ENCODE measurements at places on chromosomes 13 and 19.

DNA sequence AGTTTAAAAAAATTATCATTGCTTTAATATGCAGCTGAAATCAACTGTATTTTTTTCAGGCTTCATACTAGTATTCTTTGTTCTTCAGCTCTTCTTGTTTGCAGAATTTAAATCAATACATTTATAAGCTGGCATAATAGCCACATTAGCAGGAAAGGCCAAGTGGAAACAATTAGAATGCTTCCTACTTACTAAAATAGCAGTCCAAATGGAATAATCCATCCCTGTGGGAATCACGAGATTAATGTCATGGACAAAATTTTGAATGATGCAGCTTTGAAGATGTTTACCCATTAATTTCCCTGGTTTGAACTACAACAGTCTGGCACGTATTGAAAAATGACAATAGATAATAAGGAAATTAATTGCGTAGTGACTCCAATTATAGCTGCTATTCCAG, 2650.8 kb downstream of the PCDH9 start:
- DNase-seq: no peak

- no peak for DNase-seq
These were observed 316.9 kb upstream of the TSHZ3 start for GRCh38 chr19:31666126-31666525.

- DNase-seq: no peak
These were observed 846 bp downstream of the RPL13A start for GRCh38 chr19:49488046-49488862.

- no peak for DNase-seq
These were observed 29.2 kb downstream of the CLEC4M start for GRCh38 chr19:7792281-7792680.

GRCh38 chr19:30135093-30135757, 193.2 kb downstream of the URI1 start:
- no peak for DNase-seq

DNA sequence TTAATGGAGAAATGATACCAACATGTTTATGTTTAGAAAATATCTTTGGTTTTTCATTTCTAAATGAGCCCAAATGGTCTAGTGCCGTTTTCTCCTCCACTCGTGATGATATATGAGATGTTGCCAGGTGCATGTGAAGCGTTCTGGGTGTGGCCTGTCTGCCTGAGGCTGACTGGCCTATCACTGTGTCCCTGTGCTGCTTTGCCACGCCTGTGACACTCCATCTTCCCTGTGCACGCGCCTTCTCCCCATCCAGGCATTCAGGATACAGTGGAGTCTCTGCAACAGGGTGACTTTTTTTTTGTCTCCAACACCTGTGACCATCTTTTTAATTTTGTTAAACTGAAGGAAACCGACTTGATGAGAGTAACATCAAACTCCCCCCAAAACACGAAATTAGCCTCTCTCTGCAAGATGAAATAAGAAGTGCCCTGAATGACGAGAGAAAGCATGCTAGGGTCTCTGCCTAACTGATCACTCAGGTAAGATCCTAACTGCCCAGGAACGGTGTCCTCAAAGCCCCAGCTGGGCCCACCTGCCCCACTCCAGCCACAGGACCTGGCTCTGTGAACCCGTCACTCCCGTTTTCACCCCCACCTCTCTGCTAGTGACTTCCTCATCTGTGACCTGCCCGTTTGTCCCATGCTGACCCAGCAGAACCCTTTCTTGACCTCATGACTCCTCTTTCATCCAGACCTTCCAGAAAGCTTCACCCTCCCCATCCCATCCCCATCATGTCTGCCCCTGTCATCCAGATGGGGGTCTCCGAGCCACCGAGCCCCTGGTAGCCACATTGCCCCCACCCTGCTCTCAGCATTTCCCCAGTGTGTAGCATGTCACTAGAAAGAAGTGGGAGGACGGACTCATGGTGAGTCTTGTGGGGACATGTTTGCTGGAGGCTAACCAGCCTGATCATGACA, 33.2 kb upstream of the TFDP1 start:
- no peak for DNase-seq

DNA sequence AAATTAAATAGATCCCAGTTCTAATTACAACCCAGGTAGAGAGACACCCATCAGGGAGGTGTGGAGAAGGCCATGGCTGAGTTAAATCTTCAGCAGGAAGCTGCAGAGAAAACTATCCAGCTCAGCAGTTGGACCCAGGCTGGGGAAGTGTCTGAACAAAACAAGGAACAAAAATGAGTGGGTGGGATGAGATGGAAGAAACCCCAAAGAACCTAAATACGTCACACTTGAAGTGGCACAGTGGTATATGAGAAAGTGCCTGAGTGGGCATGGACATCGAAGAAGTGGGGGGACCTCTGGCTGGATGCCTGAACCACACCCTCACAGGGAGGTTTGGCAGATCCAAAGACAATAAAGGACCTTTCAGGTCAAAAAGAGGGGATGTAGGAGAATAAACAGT, 3.5 kb upstream of the EPHX3 start:
- DNase-seq: no peak

- DNase-seq: no peak
These were observed 35.8 kb upstream of the MEDAG start for GRCh38 chr13:30870049-30870884.

DNA sequence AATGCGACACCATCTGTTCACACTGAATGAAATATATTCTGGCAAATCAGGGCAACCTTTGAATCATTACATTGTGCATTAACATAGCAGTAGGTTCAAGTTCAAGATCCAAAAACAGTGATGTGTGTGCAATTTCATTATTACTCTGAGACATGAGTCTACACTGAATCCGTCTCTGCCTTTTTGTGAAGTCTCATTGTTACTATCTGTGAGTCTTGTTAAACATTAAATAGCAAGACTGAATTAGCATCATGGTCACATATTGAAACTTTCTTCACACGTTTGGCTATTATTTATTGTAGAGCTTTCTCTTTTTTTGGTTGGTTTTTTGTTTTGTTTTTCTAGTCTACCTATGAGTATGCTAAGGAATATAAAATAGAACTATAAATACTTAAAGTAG, 117.1 kb upstream of the SLITRK5 start:
- no peak for DNase-seq

GRCh38 chr19:16258440-16258903, 60.8 kb downstream of the AP1M1 start:
- DNase-seq: no peak

DNA sequence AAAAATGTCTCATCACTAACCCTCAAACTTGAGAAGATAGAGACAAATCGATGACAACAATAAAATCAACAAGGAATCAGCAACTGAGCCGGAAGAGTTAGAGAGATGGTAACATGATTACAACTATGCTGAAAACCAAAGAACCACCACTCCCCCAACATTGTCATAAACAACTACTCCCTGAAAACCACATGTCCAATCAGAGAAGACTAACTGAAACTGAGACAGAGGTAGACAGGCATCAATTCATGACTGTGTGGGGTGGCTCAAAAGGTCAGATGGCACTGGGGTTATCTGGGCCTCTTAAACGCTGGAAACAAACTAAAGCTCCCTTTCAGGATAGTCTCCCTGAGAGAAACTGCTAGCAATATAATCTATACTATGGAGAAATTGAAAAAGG, 488.8 kb downstream of the KCTD12 start:
- no peak for DNase-seq

DNA sequence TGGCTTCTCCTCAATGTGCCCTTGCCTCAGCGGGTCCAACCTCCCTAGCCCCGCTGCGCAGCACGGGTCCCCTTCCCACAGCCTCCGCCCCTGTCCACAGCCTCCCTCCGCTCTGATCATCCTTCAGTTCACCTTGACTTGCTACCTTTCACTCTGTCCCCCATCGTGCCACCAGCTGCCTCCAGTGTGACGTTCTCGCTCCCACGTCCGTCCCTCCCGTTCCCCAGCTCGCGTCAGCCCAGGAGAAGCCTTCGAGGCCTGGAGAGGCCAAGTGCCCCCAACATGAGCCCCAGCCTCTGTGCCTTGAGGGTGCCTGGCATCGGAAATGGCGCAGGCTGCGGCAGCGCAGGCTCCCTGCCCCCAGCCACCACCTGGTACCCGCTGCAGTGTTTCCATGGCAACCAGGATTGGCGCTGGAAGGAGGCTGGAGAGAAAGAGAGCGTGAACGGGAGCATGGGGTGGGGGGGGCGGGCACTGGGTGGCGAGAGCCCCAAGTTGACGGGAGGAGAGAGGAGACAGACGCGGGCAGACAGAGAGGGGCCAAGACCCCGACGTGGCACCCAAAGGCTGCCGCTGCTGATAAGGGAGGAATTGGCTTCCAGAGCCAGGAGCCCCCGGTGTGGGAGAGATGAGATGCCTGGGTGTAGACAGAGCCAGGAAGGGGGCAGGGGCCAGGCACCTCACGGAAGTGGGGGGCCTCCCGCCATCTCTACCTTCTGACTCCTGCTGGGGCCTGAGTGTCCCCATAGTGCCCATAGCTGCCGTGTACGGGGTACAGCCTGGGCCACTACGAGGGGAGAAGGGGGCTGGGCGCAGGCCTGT, 844 bp upstream of the ASPDH start:
- DNase-seq: no peak

GRCh38 chr13:109233293-109233692, 553.1 kb downstream of the IRS2 start:
- DNase-seq: no peak

- no peak for DNase-seq
These were observed 6.7 kb downstream of the COL4A1 start for GRCh38 chr13:110300090-110300815.

All from cortex of kidney (tissue), 1 donor.